ENCODE measurements at places on chromosomes 7 and 10.

- no peak for DNase-seq
Observed at GRCh38 chr10:48464871-48465736, 139.8 kb downstream of the ARHGAP22 start.

DNA sequence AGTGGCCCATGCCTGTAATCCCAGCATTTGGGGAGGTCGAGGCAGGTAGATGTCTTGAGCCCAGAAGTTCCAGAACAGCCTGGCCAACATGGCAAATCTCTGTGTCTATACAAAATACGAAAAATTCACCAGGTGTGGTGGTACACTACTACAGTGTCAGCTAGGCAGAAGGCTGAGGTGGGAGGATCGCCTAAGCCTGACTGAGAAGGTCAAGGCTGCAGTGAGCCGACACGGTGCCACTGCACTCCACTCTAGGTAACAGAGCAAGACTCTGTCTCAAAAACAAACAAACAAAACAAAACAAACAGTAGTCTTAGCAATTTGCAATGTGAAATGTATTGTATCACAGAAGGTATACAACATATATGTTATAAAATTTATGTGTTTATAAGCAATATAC, 348.0 kb downstream of the SEMA3D start:
- no peak for DNase-seq

- no peak for DNase-seq
Observed at GRCh38 chr7:98855610-98856422, 14.0 kb downstream of the TMEM130 start.

DNA sequence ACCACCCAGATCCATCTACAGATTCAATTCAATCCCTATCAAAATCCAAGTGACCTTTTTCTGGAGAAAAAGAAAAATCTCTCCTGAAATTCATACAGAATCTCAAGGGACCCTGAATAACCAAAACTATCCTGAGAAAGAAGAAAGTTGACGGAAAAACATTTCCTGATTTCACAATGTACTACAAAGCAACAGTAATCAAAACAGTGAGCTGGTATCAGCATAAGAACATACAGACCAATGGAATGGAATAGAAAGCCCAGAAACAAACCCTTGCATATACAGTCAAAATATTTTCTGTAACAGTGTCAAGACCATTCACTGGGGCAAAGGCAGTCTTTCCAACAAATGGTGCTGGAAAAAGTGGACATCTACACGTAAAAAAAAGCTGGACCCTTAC, 89.9 kb downstream of the JMJD1C start:
- no peak for DNase-seq

DNA sequence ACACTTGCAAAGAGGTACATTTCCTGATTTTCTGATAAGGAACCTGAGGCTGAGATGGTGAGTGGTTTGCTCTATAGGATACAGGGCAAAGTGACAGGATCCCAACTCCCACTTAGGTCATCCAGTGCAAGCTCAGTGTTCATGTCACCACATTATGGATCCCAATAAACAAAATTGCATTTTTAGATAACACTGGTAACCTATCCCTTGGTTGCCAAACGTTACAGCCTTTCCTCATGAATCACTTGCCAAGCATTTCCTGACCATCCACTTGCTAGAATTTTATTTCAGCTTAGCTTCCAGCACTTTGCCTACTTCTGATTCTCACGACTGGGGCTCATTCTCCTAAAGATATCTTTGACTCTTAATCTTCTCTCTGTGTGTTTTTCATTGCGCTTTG, 131.4 kb upstream of the ODAD2 start:
- DNase-seq = no peak

DNA sequence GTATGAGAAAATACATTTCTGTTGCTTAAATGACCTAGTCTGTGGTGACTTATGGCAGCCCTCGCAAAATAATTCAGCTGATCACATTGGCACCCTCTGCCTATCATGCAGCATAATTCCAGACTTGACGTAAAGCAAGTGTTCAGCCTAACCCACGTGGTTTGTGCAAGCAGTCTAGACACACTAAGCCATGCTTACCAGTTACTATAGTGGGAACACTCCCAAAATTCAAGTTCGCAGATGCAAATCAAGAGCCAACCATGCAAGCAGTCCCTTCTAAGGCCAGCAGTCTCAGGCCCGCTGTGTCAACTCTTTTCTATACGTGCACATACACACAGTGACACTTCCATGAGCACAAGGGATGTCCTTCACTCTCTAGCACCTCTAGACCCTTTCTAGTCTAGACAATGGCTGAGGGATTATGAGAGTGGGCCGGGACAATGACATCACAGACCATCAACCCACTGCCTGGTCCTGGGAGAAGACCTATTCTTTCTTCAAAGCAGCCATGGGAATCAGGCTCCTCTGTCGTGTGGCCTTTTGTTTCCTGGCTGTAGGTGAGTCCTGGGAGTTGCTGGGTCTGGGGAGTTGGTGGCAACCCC, 29.0 kb upstream of the PRSS1 start:
- no peak for DNase-seq

GRCh38 chr7:19145434-19146115, 354 bp upstream of the FERD3L start:
- DNase-seq = no peak

DNA sequence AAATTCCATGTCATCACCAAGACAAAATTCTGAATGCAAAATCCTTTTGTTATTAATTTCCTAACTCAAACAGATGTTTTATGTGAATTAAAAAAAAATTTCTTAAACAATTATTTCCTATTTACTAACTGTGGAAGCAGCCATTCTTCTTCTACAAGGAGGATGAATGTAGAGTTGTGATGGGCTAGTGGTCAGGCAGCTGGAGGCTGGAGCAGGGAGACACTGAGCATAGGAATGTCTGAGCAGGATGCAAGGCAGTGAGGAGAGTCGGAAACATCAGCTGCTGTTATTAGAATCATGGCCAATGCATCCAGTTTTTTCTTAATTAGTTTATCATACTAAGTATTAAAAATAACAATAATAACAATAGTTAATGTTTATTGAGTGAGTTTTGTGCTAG, 102.5 kb upstream of the LRRTM3 start:
- DNase-seq = no peak

GRCh38 chr7:139654276-139655181, 123.3 kb downstream of the HIPK2 start:
- no peak for DNase-seq

Measured in glomerular endothelial cell (primary cell).